SJCRH30 (cell line): ENCODE measurements at places on chromosomes 12 and 14.
A peak's percentile ranks its signal among the peaks of the same experiment; 100 is the strongest.

- DNase-seq: no peak
These were observed 19.6 kb upstream of the TMEM106C start for GRCh38 chr12:47943623-47944340.

- DNase-seq: no peak
These were observed 670.7 kb downstream of the NRXN3 start for GRCh38 chr14:78840898-78841297.

GRCh38 chr12:108117163-108117849 lies 11.8 kb upstream of the WSCD2 start:
- DNase-seq: peak; percentile 4

DNA sequence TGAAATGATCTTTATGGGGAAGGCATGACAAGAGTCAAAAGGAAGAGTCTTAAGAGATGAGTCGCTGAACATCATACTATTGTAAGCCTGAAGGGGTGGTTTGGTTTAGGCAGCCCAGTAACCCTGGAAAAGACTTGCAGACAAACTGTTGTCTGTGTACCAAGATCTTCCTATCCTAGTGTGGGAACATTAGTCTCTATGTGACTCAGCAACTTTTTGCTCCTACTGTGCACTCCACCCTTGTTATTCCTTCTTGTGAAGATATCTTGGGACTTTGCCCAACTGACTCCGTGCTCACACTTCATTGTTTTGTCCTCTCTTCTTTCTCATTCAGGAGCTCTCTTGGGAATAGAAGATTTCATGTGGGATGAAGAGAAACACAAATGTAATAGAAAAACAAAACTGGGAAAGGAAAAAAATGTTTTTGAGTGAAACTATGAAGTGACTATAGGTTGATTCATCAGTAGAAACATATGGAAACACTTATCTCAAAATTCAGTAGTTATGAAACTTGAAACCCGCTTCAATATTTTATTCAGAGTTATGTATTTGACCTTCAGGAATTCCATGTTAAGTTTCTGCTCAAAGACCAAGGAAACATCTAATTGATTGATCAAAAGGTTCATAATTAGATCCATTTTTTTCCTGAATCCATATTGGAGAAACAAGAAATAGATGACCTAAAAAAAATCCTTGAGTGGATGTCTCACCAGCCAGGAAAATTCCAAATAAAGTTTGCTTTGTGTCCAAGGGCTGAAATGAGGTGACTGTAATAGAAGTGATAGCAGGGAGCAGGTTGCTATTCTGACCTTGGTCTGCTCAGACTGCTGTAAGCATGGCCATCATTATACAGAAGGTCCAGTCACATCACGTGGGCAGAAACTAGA lies 67.2 kb downstream of the BTG1 start:
- no peak for DNase-seq

DNA sequence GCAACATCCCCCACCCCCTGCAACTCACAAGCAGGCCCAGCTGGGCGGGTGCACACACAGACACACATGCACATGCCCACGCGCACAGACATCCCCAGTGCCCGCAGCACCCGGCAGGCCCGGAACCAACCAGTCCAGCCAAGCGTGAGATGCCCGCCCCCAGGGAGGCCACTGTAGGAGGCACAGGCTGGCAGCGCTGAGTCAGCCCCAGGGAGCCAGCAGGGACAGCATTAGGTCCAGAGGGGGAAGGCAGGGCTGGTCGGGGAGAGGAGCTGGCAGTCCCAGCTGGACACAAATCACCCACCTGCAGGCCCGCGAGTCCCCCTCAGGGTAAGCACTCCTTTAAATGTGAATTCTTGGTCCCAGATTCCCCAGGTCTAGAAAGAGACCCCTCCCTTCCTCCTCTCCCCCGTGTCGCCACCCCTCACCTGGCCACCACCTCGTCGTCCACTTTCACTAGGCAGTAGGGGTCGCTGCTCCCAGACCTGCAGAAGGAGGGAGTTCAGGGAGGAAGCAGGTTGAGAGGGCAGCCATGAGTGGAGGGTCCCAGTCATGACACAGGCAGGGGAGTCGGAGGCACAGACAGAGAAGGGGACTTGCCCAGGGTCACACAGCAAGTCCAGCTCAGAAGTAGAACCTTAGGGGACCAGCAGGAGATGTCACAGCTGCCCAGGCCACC lies 5.0 kb downstream of the RASAL1 start:
- DNase-seq: no peak

DNA sequence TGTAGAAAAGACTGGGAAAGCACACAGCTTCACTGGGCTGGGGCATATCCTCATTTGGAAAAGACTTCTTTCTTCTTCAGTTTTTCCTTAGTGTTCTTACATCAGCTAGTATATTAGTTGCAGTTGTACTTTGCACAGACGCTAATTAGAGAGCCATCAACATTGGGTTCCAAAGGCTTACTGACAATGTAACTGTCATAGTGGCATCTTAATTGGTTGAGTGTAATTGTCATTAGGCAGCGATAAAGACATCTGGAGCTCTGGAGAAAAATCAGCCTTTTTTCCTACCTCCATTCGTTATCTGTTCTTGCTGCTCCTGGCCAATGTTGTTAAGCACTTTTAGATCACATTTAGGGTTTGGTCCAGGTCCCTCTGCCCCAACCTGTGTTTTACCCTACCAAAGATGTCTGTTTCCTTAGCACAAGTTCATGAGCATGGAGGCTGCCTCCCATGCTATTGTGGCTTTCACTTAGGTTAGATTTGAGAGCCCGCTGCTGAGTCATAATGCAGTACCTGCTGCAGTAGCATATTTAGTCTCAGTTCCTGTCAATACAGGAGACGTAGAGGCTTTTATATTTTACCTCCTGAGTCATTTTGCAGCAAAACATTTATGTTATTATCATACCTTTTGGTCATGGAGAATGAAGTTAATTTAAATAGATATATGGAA lies 49.2 kb downstream of the FBXW8 start:
- no peak for DNase-seq

- DNase-seq: no peak
These were observed 114.7 kb downstream of the LGMN start for GRCh38 chr14:92633724-92634123.

- DNase-seq: peak; percentile 67
These were observed 5.6 kb downstream of the P2RX7 start for GRCh38 chr12:121138284-121138683.

GRCh38 chr14:89491711-89492381 lies 74.8 kb upstream of the FOXN3 start:
- DNase-seq: no peak

DNA sequence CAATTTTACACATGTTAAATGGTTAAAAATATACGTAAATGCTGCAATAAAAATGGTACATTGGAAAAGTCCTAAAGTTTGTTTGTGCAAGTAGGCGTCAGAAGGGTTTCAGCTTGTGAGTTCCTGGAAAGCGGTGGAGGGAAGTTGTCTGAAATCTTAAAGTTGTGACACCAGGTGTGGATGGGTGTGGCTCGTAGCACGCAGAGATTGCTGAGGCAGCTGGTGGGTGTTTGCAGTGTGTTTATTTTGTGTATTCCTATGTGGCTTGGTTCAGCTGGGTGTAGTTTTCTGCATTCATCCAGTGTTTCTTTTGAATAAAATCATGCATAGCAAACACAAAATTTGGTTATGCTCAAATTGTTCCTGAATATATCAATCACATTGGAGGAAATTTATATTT lies 136.8 kb upstream of the TBX3 start:
- no peak for DNase-seq

DNA sequence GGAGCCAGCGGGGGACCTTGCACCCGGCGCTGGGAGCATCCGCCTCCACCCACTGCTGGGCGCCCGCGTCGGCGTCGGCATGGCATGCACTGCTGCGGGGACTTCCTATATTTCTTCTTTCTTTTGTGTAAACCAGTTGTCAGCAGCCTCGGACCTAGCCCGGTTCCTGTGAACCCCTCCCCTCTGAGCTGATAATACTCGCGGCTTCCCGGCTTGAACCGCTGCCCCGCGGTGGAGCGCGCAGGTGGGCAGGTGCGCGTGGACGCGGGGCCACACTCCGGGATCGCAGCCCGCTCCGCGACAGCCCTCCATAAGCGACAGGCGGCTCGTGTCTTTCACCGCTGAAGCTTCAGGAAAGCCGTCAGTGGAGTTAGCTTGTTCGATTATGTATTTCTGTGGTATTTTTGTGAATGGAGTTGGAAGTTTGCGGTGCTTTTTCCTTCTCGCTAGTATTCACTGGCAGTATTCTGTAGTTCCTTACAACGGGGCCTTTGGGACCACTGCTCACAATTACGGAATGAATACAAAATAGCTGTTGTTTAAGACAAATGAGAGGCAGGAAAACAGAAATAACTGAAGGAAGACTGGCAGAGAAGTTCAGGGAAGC lies 870 bp downstream of the BMAL2 start:
- DNase-seq: no peak

DNA sequence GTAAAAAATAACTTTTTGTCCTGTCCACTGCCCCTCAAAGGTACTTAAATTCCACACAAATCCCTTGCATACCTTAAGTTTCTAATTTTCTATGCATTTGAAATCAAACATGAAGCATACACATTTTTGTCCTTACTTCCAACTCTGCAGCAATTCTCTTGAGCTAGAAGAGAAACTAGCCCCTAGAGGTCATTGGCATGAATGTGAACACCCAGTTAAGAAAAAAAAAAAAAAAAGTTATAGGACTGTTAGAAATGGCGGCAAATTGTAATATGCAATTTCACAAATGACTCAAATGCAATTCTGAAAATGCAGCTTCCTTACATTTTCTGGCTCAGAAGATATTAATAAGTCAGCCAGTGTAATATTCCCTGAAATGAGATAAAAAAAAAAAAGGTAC lies 4.6 kb upstream of the ESR2 start:
- no peak for DNase-seq

DNA sequence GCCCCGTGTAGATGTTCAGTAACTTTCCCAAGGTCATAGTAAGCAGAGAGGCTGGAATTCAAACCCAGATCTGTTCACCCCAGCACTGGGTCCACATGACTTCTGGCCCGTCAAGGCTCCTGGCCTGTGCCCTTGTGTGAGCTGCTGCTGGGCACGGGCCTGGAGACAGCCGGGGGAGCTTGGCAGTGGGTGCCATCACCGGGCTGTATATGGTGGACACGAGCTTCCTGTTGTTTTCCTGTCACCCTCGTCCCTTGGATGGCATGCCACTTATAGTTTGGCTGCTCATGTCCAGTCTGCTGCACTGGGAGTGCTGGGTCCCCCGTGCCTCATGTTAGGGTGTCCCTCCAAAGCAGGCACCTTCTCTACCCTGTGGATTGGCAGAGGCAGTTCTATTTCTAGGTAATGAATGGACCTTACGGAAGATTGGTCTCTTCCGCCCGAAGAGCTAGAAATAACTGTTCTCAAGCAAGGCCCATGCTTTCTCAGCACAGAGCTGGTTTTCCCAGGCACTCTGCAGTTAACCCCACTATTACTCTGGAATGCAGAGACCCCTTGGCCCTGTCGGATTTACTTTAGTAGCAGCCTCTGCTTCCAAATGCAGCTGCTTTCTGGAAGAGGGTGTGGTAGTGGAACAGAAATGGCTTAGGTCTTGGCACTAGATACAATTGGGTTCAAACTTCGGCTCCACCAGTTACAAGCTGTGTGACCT lies 44.3 kb downstream of the ELK3 start:
- DNase-seq: no peak

- DNase-seq: no peak
These were observed 89.2 kb downstream of the OTOGL start for GRCh38 chr12:80188576-80188975.

DNA sequence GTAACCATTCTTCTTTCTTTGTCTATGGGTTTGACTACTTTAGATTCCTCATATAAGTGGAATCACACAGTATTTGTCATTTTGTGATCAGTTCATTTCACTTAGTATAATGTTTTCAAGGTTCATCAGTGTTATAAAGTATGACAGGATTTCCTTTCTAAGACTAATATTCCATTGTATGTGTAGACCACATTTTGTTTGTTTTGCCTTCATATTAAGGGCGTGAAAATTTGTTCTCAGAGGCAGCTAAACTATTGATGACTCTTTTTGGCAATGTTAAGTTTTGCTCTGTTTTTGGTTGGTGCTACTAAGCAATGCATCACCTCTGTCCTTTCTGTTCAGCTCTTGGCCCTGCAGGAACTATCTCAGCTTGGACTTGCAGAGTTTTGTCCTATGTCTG lies 1.7 kb upstream of the KLRG1 start:
- DNase-seq: no peak

- DNase-seq: no peak
These were observed 176.2 kb downstream of the PHETA1 start for GRCh38 chr12:111192647-111193046.

DNA sequence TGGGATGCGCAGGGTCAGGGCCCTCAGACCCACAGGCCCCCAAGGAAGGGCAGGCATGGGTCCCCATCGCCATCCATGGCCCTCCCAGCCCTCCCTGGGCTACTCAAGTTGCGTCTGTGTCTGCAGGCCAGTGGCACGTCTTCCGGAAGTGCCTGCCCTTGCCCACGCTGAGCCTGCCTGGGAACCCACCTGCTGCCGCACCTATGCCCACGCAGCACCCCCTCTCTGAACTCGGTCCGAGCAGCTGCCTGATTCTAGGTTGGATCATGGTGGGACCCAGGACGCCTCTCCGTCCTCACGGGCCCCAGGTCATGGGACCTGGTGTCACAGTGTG lies 182.8 kb downstream of the ADGRD1 start:
- no peak for DNase-seq

DNA sequence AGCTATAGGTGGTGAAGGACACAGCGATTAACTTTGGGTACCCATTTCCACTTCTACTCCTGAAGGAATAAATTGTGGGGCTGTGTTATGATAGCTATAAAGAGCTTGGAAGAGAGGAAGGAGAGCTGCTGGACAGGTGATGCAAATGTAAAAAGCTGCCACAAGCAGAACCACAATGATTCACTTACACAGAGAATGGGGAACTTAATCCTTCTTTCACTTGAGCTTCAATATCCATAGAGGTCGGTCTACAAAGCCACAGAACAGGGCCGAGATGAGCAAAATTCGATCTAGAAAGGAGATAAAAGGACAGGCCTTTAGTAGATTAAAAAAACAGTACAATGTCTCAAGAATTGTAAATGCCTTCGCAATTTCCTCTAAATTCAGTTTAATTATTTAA lies 831.1 kb downstream of the LRFN5 start:
- no peak for DNase-seq

- DNase-seq: no peak
These were observed 102.2 kb upstream of the USP15 start for GRCh38 chr12:62158013-62158412.

- DNase-seq: no peak
These were observed 59.9 kb downstream of the MIA2 start for GRCh38 chr14:39293629-39294028.

- DNase-seq: peak; percentile 72
These were observed 89.3 kb upstream of the SLC38A4 start for GRCh38 chr12:46915082-46915481.

GRCh38 chr14:100022772-100023451 lies 42.3 kb upstream of the EVL start:
- peak; percentile 81 for DNase-seq

DNA sequence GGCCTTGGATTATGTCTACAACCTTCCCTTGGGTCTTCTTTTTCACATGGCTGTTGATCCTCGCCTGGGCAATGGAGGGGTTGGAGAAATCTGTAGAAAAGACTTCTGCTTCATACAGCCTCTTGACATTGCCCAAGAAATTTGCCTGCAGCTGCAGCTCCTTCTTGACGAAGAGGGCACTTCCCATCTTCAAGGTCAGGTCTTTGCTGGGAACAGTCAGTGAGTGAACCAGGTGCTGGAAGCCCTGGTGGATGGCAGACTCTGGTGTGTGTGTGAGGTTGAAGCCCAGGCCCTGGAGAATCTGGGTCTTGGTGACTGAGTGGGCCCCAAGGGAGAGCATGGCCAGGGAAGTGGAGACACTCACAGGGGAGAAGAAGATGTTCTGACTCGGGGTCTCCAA lies 6.7 kb downstream of the SERPINA9 start:
- DNase-seq: no peak

- DNase-seq: no peak
These were observed 58.0 kb upstream of the PSMA6 start for GRCh38 chr14:35234012-35234805.

GRCh38 chr14:26216786-26217185 lies 381.0 kb downstream of the NOVA1 start:
- no peak for DNase-seq
